ENCODE measurements at places on chromosomes 16 and 17.
A peak's percentile ranks its signal among the peaks of the same experiment; 100 is the strongest.

- no peak for DNase-seq
Measured at GRCh38 chr16:1305823-1306222, 3.6 kb upstream of the UBE2I start.

- DNase-seq = no peak
Measured at GRCh38 chr16:8887431-8887765, 5.2 kb downstream of the LITAFD start.

- DNase-seq = peak; percentile 34
Measured at GRCh38 chr17:58587713-58588117, 73.3 kb upstream of the MTMR4 start.

DNA sequence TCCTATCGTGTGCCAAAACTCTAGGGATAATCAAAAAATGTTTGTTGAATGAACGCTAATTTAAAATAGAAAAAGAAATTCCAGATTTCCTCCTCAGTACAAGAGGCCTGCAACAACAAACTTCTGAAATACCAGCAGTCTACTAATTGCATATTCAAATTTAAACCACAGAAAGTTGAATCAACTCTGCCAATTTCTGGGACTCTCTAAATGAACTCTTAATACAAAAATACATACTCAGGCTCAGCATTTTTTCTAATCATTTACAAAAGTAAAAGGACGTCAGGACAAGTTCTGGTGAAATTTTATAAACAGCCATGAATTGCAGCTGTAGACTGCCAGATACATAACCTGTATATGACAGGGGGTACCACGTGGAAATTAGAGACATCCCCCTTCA, 49.0 kb downstream of the KANSL1 start:
- DNase-seq = no peak

- DNase-seq = no peak
Measured at GRCh38 chr17:2940352-2940751, 123.1 kb downstream of the OR1D5 start.

DNA sequence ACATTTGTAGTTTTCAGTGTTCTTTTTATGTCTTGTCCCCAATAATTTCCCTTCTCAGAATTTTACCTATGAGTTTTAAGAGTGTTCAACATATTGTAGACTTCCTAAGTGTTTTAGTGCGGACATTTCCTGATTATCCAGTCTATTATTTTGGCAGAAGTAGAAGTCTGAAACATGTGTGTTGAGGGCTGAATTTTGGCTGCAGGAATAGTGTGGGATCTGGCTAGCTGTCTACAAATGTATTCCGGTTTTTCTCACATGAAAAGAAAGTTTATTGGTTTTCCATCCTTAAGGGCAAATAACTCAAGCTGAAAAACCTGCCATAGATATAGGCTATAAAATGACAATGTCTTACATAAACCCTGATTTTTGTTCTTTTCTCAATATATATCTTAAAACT, 33.0 kb upstream of the CA10 start:
- no peak for DNase-seq

DNA sequence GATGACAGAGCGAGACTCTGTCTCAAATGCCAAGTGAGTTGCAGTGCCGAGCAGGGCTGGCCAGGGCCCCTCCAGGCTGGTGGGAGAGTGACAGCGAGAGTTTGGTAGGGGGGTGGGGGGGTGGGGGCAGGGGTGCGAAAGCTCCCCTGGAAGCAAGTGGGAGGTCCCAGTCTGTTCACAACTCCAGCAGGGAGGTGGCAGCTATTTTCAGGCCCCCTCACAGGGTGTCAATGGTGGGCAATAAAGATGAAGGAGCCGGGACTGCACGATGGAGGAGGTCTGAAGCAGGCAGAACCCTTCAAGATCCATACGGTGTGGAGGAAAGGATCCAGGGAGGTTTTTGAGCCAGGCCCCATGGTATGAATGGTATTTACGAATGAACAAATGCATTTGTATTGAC, 83.7 kb downstream of the PGS1 start:
- DNase-seq = no peak

- no peak for DNase-seq
Measured at GRCh38 chr17:8719291-8720246, 25.1 kb downstream of the CCDC42 start.

GRCh38 chr16:24491731-24492130, 47.6 kb upstream of the RBBP6 start:
- no peak for DNase-seq

GRCh38 chr16:68936736-68937631, 93.7 kb downstream of the TANGO6 start:
- no peak for DNase-seq

DNA sequence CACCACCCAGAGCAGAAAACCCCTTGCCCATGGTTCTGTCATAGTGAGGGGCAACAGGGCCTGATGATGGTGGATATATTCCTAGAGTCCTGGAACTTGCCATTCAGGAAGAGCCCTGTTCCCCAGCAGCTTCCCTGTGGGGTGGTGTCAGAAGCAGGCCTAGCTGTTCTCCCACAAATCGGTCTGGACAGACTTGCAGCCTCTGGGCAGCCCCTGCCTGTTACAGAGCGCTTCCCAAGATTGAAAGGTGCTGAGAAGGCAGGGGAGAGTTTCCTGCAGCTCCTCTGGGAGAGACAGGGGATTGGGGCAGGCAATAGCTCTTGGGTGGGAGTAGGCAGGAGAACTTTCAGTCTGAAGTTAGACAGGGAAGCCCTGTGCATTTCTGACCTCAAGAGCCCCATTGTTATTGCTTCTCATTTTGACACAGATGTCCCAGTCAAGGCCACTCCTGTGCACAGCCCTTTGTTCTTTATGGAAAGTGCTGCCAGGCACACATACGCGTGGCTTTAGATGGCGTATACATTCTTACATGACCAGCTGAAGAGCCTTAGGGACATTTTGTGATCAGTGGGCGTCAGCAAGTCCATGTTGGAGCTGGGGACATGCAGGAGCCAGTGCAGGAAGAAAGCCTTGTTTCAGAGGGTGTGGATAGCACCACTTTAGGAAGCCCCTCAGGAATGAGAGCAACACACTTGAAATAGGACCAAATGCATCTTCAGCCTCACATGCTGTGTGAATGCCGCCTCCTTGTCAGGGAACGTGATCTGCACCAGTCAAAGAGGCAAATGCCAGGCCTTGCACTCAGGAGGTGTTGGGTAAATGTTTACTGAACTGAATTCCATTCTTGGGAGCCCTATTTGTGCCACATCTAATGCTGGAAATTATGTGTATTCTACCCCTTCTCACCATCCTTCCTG, 67.5 kb downstream of the GNAO1 start:
- no peak for DNase-seq

- DNase-seq = no peak
Measured at GRCh38 chr17:39036009-39036408, 68.8 kb upstream of the FBXO47 start.

DNA sequence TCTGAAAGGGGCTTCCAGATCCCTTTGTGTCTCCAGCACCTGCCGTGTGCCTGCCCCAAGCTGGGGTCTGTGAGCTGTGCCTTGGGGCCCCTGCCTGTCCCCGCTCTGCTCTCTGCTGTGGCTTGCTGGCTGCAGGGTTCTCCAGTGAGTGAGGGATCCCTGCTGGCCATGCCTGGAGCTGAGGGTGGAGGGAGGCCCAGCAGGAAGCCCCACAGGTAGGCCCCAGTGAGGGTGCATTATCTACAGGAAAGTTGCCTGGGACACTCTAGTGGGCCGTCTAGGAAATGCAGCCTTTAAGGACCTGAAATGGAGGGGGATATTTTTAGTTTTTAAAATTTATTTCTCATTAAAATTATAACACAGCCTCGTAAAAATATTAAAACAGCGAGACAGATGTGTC, 50.9 kb downstream of the JPH3 start:
- no peak for DNase-seq

- no peak for DNase-seq
Measured at GRCh38 chr17:28173801-28174200, 131.3 kb downstream of the NLK start.

- no peak for DNase-seq
Measured at GRCh38 chr16:4380119-4381063, 8.7 kb downstream of the VASN start.

- DNase-seq = no peak
Measured at GRCh38 chr16:49734331-49734730, 121.6 kb downstream of the ZNF423 start.

GRCh38 chr16:8179615-8180014, 410.7 kb downstream of the TMEM114 start:
- DNase-seq = no peak

- DNase-seq = no peak
Measured at GRCh38 chr17:21674242-21674731, 18.0 kb upstream of the KCNJ18 start.

GRCh38 chr17:27906226-27906580, 13.0 kb upstream of the LYRM9 start:
- DNase-seq = no peak

- no peak for DNase-seq
Measured at GRCh38 chr16:30499284-30499683, 26.7 kb downstream of the ITGAL start.

DNA sequence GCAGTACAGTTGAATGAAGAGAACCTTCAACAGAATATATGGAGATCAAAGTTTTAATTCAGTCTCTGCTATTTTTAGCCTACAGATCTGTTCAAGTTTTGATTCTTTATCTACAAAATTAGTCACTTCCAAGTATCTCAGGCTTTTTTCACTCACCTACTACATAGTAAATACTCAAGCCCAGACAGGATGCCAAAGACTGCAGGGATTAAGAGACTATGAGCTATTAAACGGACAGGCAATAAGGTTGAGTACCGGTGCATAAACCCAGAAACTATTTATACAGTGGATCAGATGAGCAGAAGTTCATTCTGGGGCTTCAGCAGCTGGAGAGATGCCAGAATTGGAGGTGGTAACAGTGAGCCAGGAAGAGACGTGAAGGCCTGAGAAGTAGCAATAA, 18.7 kb upstream of the OR3A1 start:
- DNase-seq = no peak

DNA sequence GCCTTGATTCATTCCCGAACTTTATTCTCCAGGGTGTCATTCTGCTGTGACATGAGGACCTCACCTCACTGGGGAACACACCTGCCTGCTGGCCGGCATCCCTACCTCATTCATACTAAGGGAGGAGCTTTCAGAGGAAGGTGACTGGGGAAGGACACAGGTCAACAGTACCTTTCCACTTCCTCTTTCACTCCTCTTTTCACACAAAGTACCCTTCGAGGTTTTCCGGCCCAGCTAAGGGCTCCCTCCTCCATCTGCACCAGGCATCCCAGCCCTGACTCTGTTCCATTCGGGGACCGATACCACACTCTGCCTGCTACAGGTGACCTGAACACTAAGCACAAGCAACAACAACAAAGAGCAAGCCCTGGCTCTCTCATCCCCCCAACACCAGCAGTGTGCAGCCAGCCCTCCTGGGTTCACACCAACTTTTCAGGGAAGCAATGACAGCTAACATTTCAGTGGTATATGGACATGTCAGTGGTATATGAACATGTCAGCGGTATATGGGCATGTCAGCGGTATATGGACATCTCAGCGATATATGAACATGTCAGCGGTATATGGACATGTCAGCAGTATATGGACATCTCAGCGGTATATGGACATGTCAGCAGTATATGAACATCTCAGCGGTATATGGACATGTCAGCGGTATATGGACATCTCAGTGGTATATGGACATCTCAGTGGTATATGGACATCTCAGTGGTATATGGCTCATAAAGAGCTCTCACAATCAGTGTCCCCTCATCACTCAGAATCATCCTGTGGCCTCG, 16.0 kb downstream of the TRIM25 start:
- no peak for DNase-seq

- peak; percentile 52 for DNase-seq
Measured at GRCh38 chr16:88505405-88506082, 52.5 kb downstream of the ZFPM1 start.

DNA sequence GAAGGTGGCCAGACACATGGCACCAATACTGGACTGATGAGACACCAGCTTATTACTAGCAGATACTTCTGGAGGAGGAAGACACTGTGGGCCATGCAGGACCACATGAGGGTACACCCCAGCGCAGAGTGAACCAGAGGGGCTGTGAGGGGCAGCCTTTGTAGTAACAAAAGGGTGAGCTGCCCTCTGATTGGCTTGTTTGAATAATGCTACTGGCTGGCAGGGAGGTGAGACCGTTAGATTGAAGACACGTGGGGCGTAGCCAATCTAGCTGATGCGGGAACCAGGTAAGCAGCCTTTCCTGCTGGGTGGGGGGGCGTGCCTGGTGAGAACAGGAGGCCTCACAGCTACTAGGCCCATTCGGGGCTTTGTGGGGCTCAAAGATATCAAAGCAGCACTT, 102.8 kb upstream of the SEC14L1 start:
- no peak for DNase-seq

DNA sequence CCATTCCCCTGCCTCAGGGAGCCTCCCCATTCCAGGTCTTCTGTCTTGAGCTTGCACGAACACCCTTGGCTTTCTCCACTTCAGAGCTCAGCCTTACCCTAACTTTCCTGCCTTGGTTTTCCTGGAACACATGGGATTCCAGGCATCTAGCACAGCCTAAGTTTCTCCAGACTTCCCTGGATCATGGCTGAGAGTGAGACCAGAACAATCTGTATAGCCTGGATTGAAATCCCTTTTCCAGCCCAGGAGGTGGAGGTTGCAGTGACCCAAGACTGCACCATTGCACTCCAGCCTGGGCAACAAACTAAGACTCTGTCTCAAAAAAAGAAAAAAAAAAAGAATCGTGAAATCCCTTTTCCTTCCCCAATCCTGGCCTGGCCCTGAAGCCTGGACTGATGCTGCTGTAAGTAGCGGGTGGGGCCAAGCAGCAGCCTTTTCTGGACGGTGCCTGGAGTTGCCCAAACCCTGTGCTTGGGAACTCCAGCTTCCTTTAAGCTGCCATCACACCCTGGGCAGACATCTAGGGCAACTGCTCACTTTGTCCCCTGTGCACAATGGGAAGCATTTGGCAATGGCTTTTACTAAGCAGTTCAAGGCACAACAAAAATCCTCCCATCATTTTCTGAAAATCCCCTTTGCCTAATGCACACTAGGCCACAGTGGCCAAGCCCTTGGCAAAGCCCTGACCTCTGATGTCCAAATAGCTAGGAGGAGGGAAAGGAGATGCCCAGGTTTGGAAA, 12.0 kb upstream of the SLC16A5 start:
- no peak for DNase-seq

GRCh38 chr16:71919035-71919434, 23.7 kb downstream of the IST1 start:
- DNase-seq = no peak

DNA sequence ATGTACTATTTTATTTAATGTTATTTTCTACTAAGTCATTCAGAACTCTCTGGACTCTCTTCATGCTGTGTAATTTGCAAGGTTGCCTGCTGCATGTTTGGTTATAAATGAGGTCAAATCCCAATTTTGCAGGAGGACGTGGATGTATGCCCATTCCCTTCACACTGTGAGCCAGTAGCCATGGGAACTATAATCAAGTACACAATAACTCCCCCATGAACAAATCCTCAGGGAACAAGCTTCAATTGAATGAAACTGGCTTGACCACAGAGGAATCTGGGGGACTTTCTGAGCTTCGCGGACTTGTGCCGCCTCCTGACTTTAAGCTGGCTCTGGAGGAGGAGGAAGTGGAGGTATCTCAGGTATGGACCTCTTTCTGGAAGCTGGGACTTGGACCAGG, 14.6 kb upstream of the KCTD13 start:
- no peak for DNase-seq

Data from activated effector memory CD4-positive, alpha-beta T cell treated with Interleukin-2 at 50 U/mL for 16 hours (primary cell).